ENCODE measurements at places on chromosomes 3 and 15.

- DNase-seq = no peak
Measured at GRCh38 chr3:29186131-29186599, 94.7 kb upstream of the RBMS3 start.

DNA sequence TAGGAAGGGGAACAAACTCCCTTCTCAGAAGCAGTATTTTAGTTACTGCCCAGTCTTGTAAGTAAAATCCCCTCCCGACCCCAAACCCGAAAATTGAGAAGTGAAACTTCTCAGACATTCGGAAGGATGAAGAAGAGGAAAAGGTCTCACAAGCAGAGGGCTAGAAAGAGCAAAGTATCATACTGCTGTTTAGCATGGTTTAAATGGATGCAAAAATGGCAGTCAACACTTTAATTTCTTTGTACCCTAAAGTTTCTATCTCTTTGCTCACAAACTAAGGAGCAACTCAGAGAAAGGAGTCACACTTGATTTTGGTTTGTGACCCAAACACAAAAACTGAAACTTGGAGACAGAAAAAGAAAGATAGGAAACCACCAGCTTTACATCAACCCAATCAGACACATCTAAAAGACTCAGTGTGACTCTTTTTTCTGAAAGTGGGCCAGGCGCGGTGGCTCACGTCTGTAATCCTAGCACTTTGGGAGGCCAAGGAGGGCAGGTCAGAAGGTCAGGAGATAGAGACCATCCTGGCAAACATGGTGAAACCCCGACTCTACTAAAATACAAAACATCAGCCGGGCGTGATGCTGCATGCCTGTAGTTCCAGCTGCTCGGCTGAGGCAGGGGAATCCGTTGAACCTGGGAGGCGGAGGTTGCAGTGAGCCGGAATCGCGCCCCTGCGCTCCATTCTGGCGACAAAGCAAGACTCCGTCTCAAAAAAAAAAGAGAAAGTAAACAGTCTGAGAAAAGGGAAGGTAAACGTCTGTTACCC is 63.2 kb upstream of the ATP11B start:
- DNase-seq = no peak

DNA sequence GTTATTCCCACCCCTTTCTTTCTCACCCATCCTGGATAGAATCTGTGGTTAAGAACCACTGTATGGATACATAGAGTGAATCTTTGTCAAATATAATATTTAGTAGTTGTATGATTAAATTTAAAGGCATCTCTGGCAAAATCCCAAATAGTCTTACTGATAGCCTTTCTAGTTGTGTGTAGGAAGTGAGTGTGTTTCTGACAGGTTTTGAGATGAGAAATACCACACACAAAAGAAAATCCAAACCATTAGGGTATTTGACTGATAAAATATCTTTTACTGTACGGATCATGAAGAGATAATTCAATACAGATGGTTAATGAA is 44.7 kb upstream of the PLCL2 start:
- DNase-seq = no peak

DNA sequence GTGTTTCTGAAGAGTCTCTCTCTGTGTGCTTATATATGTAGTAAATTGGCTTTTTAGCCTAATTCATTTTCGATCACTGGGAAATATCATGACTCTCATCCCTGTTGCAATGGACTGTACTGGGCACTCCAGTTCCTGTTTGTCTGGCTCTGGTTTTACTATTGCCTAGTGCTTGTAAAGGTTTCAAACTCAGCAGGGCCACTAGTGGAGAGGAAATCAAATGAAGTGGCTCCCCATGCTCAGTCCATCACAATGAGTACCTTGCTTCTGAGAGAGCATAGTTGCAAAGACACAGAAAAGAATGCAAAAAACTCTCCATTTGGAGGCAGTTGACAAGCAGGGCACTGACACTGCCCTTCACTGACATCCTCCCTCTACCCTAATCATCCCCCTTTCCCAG is 167.8 kb downstream of the TAFA4 start:
- DNase-seq = no peak

DNA sequence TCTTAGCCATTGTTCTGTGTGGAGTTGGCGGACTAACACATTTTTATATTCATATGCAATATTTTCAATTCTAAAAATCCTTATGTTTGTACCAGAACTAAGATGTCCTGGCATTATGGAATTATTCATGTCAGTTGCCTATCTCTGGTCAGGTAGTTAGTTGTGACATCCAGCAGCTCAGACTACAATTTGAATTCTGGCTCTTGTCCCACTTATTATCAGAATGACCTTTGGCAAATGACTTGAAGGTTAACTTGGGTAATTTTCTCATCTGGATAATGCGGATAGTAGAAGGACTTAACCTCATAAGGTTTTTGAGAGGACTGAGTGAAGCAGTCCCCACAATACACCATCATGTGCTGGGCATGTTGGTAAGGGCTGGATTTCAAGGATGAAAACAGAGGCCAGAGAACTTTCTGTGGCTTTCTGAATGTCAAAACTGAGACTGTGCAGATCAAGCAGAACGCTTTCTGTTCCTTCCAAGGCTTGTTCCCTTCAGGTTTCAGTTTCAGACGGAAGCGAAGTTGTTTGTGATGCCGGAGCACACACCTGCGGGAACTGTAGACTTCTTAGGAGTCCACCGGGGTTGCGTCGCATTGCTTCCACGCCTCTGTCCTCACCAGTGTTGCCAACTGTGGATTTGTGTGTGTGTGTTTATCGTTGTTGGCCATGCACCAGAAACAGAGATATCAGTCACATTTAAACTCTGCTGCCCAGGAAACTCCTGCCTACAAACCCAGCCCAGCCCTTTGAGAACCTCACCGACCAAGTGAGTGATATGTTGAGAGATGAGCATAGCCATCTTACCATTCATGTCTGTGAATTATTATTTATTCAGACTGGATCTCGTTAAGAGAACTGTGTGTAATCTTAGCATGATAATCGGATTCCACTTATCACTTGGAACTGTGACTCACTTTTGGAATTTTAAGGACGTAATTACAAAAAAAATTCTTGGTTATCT is 76.0 kb downstream of the PTPRG start:
- DNase-seq = no peak

- no peak for DNase-seq
Measured at GRCh38 chr15:35921046-35921445, 375.1 kb upstream of the DPH6 start.

DNA sequence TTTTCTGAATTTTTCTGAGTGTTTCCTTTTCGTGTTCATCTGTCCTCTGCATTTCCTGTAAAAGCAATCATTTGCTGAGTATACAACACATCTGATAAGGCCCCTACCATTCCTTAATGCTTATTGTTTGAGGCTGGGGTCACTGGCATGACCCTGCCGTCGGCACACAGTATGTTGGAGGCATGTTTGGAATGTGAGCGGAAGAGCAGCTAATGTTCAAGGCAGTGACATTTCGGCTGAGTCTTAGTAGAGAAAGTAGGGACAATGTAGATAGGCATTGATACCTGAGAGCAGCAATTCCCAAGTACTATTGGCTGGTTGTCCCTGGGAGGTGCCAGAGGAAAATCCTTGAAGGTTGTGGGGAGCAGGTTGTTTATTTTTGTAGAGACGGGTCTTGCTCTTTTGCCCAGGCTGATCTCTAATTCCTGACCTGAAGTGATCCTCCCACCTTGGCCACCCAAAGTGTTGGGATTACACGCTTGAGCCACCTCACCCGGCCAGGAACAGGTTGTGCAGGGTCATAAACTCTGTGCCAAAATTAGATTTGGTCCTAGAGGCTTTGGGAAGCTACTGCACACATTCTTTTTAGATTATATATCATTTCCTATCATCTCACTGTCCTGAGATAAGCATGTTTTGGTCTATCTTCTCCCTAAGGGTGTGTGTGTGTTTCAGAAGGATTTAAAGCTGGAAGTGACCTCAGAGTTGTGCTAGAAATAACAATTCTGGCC is 13.5 kb downstream of the PTPN23 start:
- no peak for DNase-seq

- no peak for DNase-seq
Measured at GRCh38 chr3:126459111-126459762, 16.5 kb downstream of the ZXDC start.
